ENCODE measurements at places on chromosomes 1 and 21. TPM values are rescaled to one million over a fixed set of nuclear protein-coding genes. Genes with fewer than 3 reads are reported as not detected.

Gene JUN
- 48.8 TPM for polyA plus RNA-seq

Gene HSF2BP
- not detected for polyA plus RNA-seq

Gene DEPDC1
- polyA plus RNA-seq = 0.03 TPM

Gene IFI44L
- 3.0 TPM for polyA plus RNA-seq

Gene OR6K3
- polyA plus RNA-seq = not detected

DNA sequence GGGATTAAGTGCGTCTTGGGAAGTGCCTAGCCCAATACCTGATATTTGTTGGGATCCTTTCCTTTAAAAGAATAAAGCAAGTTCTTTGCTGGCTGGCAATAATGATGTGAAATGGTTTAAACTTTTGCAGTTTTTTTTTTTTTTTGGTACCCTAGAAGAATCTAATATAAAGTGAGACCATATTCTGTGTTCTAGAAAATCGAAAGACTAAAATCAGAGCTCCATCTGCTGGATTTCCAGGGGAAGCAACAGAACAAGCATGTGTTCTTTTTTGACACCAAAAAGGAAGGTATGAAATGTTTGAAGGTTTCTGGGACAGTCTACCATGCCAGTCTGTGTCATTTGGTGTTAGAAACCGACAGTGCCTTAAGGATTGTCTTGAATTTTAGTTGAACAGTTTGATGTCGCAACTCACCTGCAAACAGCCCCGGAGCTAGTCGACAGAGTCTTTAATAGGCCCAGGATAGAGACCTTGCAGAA lies 6.4 kb downstream of the UTP11 start:
- no peak for DNase-seq

GRCh38 chr1:97314685-97315084 lies 593.1 kb downstream of the PTBP2 start:
- DNase-seq = no peak

DNA sequence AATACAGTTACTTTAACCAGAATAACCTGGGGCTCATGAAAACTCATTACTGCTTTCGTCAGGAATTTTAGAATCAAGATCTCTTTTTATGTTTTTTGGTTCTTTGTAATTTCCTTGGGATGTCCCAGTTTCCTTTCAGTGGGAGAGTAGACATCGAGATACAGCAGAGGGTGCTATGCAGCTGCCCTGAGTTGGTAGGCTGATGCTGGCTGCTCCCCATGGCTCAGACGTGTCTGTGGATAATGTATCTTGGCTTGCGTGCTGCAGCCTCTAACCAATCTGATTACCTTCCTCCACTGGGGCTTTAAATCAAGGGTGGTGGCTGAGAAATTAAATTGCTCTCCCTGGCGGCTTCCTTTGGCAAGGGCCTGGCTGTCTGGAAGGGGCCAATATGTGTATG lies 253.7 kb downstream of the CACNA1E start:
- no peak for DNase-seq

DNA sequence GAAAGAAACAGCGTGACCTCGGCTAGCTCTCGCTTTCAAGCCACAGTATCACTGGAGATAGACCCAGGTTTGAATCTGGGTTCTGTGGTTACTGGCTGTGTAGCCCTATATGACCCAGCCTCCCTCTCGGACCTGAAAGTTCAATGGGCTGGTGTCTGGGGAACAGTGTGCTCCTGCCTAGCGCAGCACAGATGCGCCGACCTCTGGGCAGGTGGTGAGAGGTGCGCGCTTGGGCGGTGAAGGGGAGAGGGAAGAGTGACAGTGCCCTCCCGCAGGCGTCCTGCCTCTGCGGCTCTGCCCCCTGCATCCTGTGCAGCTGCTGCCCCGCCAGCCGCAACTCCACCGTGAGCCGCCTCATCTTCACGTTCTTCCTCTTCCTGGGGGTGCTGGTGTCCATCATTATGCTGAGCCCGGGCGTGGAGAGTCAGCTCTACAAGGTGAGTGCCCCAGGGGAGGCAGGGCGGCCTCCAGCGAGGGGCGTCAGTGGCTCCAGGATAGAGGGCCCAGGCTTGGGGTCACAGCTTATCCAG lies 10.5 kb downstream of the SERINC2 start:
- DNase-seq = no peak

DNA sequence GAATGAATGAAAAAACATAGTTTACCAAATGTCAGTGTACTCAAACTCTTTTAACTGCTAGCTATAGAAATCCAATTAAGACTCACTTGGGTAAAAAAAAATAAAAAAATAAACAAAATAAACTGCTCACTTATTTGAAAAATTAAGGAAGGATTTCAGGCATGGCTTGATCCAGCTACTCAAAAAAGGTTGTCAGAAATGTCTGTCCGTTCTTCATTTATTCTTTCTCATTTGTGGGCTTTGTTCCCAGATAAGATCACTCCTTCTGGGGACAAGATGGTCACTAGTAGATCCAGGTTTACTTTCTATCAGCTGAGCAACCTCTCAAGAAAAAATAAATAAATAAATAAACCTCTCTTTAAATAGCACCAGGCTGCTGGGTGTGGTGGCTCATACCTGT lies 26.1 kb upstream of the PAXBP1 start:
- no peak for DNase-seq

DNA sequence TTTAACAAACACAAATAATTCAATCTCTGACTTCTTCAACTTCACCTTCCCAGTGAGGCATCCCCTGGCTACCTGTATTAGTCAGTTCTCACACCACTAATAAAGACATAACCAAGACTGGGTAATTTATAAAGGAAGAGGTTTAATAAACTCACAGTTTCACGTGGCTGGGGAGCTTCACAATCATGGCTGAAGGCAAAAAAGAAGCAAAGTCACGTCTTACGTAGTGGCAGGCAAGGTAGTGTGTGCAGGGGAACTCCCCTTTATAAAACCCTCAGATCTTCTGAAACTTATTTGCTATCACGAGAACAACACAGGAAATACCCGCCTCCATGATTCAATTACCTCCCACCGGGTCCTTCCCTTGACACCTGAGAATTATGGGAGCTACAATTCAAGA lies 478.5 kb downstream of the ADGRL2 start:
- no peak for DNase-seq

DNA sequence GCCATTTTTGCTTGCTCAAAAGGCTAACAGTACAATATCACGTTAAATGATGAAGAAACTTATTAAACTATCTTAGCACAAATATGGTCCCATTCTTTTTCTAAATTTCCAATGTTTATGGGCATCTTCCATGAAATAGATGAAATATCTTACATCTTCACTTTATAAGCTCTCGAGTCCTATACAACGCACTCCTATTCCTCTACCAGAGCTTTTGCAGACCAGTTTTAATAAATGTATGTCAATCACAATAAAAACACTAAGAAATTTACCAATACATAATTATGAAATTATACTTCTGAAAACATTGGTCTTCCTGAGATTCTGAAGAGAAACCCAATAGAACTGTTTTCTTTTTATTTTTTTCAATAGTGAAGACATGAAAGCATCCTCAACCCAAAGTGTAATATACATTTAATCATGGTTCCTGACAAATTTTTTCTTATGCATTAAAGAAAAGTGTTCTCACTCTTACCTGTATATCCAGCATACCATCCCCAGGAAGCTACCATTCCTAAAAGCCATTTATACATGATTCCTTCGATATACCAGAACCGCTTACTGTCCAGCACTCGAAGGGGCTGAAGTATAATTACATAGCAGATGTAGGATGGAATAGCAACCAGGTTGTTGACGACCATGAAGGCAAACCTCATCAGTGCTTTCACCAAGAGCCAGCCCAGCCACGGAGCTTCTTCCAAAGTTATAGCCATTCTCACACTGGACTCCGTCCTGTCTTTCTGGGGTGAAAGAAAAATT lies 1.8 kb downstream of the LPGAT1 start:
- DNase-seq = no peak

- DNase-seq = no peak
Measured at GRCh38 chr1:14894811-14895560, 258.6 kb upstream of the TMEM51 start.

- DNase-seq = no peak
Measured at GRCh38 chr1:76379506-76379905, 305.0 kb downstream of the ST6GALNAC3 start.

DNA sequence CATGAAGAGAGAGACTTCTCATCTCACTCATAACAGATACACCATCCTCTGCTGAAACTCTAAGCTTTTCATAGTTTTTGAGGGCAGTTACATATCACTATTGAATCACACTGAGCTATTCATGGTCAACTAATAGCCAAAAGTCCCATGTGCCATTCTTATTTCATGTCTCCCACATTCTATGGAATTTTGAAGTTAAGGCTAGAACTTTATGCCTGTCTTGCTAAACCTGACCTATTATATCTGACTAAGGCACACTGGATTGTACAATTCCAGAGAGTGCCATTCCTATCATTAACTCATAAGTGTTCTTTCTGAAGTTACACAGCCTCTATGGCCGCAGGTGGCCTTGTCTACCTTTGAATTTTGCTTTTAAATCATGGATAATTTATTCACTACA lies 254.3 kb downstream of the PTPRC start:
- DNase-seq = no peak

DNA sequence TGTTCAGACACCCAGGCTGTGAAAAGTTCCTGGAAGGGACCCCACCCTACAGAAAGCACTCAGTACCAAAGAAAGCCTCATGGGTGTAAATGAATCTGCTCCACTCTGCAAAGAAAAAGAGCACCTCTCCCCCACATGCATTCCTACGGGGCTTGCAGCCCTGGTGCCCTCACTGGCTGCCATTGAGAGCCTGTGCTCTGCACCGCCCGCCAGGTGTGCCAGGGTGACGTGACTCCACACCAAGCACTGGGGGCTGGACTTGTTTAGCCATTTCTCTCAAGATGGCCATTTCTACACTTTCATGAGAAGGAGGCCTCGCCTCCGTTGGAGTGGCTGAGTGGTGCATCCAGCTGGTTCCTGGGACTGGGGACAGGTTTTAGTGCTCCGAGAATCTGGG lies 380.5 kb upstream of the VAMP3 start:
- DNase-seq = no peak

- no peak for DNase-seq
Measured at GRCh38 chr1:58572690-58573089, 4.4 kb downstream of the TACSTD2 start.

DNA sequence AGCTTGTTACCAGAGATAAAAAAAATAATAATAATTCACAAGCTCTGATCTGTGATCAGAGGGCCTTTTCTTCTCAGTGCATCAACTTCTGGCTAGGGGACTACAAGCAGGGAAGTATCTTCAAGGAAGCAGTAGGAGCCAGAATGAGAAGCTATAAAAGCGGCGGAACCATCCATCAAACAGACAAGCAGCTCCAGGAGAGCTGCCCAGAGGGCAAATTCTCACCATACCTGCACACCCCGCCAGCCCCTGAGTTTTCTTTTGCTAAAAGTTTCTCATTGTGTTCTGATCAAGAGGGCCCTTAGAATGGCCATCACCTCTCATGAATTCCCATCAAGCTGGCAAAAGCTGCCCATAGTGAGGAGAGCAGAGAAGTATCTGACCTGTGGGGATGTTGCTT lies 99.4 kb downstream of the SMYD2 start:
- no peak for DNase-seq

GRCh38 chr1:30685796-30686165 lies 37.6 kb downstream of the MATN1 start:
- no peak for DNase-seq

GRCh38 chr1:29639156-29639736 lies 402.9 kb downstream of the PTPRU start:
- DNase-seq = no peak

- peak; percentile 92 for DNase-seq
Measured at GRCh38 chr1:16498573-16499413, 15.3 kb downstream of the RNU1-1 start.

DNA sequence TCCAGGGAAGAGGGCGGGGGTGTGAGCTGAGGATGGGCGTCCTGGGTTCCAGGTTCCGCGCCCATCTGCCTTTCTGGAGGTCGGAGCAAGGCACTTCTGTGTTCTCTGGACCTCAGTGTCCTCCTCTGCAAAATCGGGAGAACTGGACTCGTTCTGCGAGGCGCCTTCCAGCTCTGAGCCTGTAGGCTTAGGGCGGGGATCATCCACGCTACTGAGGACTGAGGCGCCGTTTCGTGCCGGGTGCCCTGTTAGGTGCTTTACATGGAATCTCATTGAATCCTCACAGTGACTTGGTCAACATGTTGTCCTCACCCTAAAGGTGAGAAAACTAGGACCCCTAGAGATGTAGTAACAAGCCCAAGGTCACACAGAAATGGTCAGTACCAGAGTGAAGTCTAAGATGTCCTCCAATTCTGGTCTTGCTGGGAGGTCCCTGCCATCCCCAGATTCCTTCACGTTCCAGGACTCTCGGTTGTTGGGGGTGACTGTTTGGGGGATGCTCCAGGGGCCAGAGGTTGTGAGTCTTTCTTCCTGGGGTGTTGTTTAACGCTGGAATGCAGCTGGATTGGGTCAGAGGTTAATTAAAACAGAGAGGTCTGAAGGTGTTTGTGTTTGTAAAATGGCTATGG lies 677 bp downstream of the PRKAA2 start:
- DNase-seq = no peak

DNA sequence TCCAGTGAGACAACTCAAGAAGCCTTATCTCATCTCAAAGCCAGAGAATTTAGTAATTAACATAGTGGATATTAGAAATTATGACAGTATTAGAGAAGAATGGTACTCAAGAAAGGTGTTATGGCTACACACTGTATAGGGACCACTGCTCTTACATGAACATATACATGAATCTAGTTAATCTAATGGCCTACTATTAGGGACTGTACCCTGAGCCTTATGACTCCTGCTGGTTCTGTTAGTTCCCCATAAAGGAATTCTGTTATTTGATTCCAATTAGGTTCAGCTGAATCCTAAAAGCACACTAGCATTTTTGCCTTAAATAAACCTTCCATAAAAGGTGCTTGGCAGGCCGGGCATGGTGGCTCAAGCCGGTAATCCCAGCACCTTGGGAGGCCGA lies 39.7 kb downstream of the EGLN1 start:
- DNase-seq = no peak

- DNase-seq = no peak
Measured at GRCh38 chr1:200150721-200151120, 123.2 kb downstream of the NR5A2 start.

DNA sequence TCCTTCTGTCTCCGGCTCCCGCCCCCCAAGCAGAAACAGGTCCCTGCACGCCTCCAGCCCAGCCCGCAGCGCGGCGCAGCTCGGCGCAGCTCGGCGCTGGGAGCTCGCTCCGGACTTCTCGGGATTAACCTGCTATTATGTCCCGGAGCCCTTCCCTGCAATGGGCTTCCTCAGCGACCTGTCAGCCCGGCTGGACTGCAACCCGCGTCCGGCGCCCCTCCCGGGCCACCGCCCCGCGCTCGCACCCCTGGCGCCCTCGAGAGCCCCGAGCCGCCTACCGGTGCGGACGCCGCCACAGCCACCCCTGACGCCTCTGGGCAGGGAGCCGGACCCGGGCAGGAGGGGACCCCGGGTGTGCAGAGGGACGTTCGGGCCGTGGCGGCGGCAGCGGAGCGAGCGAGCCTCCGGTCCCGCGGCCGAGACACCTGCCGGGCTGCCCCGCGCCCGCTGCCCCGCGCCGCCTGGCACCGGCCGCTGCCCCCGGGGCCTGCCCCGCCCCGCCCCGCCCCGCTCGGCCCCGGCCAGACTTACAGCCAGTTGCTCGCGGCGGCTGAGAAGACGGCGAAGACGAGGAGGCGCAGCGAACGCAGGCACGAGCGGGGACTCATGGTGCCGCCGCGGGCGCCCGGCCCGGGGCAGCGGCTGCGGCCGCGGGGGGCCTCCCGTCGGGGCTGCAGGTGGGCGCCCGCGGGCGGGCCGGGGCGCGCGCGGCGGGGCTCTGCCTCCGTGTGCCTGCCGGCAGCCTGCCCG lies 407 bp downstream of the WNT4 start:
- DNase-seq = no peak

All from heart right ventricle (tissue), 16 donors.